ENCODE measurements at places on chromosomes 3 and 15.

DNA sequence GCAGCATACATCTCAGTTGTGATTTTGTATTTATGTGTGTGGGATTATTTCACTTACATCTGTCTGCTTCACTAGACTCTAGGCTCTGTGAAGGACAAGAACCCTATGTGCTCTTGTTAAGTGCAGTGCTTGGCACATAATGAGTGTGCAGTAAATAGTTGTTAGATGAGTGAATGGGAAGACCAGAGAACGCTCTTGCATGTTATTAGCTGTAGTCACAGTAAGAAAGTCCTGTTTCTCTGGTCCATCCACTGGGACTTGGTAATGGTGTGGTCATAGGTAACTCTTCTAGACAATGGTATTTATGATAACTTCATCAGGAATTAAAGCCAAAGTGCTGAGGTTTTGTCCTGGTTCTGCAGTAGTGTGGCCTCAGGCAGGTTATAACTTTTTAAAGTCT is 1.4 kb upstream of the AQP9 start:
- peak; percentile 9 for DNase-seq

GRCh38 chr3:155656466-155656865 is 88.4 kb downstream of the PLCH1 start:
- no peak for DNase-seq

DNA sequence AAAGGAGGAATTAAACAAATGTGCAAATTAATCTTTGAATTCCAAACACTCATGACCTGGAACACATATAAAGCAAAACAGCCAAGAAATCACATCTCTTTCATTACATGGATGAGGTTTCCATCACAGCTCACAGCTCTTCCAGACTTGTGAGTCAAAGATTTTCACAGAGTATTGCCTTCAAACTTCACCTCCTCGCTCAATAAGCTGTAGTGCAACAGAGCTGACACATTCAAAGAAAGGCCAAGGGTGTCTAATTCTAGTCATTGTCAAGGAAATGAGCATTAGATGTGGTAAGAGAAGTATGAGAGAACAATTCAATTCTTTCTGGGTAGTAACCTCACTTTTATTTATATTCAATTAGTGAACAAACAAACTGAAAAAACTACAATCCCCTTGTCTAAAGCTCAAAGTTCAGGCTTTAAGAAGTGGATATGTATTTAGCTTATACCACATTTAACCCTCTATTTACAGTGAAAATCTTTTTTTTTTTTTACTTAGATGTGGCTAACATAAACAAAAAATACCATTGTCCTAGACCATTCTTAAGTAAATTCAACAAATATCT is 11.9 kb downstream of the WDR72 start:
- no peak for DNase-seq

- no peak for DNase-seq
These were observed 18.4 kb downstream of the SENP5 start for GRCh38 chr3:196886144-196886543.

GRCh38 chr3:30518872-30519271 is 87.5 kb upstream of the TGFBR2 start:
- no peak for DNase-seq

- no peak for DNase-seq
These were observed 2.0 kb downstream of the NRROS start for GRCh38 chr3:196641333-196642054.

DNA sequence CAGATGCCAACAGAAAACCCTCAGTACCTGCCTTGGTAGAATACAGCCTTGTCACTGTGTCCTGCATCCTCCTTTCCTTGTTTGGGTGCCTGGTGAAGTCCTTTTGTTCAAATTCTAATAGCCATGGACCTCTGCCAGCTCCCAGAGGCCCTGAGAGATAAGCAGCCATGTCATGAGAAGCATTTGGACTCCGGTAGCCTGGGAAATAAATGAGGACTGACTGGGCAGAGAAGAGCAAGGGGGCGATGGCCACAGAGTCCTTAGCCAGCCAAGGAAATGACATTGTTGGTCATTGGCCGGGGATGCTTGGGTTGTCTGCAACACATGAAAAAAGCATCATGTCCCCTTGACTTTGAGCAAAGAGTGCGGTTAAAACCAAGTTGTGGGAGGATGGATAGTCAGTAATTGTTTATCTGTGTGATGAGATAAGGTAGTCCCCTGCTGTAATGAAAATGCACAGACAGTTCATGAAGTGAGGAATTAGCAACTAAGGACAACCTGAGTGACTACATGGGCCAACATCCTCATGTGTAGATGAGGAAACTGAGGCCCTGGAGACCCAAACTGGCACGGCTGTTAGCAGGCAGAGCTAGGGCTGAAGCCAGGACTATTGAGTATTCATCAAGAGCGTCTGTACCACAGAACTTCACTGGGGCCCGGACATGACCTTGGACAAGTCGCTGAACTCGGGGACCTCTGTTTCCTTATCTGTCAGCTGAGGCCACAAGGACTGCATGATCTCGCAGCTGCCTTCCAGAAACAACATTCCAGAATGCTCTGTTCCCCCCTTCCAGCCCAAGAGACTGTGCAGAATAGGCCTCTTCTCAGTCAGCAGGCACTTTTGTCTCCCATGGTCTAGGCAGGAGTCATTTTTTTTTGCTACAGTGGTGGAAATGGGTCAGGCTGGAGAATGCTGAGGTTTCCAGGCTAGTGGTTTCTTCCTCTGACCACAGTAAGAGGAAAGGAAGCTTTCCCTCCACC is 90.5 kb upstream of the CTDSPL start:
- DNase-seq, result peak; percentile 38

DNA sequence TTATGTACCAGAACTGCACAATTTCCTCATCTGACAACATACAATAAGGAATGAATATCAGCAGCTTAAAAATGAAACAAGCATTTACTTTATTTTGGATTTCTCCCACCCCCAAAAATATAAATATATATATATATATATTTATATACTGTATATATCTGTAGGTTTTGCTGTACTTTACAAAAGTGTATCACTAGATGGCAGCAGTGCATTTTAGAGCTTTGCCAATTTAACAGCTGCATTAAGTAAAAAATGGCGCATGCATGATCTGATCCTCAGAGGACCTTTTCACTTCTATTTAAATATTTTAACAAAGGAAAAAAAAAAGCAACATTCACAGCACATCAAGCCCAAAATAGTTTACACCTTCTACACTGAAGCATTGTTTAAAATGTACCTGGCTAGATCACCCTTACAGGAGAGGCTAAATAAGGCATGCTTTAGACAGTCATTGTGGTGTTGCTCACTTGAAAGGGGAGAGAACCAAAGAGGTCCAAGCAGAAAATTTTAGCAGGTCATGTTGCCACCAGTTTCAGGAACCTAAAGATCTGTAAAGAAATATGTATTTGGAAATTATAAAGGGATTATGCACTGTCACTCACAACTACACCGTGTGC is 72.6 kb downstream of the NPTN start:
- peak; percentile 74 for DNase-seq

Measured in fibroblast of skin of back (primary cell).